RPMI8226 (cell line): ENCODE measurements at places on chromosomes 1 and 21.
A peak's percentile ranks its signal among the peaks of the same experiment; 100 is the strongest.

DNA sequence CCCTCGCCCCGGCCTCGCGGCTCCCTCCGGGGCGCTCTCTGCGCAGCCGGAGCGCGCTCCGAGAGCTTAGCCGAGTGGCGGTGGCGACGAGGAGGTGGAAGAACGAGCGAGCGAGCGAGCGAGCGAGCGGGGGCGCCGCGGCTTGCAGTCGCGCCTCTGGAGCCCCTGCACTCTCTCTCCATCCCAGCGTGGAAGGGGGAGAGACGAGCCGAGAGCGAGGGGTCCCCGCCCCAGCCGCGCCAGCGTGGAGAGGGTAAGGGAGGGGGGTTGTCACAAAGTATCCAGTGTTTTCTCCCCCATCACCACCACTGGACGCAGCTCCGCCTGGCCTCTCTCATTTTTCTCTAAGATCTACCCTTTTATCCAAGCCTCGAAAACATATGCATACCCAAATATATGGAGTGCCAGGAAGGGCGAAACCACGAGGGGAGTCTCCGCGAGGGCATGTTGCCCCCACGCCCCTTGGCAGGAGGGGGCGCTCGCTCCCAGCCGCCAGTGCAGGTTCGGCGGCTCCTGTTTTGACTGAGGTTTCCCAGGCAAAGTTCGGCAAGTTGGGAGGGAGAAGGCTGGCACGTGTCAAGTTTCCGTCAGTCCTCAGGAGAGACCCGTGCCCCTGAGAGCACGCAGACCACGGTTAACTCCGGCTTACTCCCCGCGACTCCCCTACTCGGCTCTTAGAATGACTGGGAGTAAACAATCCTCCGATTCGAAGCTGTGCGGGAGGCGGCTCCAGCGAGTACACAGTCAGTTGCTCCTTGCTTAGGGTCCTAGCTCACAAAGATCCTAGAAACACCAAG lies 569 bp upstream of the DAB1 start:
- no peak for DNase-seq

GRCh38 chr1:81149649-81150325 lies 650.9 kb upstream of the ADGRL2 start:
- no peak for DNase-seq

GRCh38 chr21:27079636-27080240 lies 112.8 kb upstream of the ADAMTS5 start:
- DNase-seq: no peak

DNA sequence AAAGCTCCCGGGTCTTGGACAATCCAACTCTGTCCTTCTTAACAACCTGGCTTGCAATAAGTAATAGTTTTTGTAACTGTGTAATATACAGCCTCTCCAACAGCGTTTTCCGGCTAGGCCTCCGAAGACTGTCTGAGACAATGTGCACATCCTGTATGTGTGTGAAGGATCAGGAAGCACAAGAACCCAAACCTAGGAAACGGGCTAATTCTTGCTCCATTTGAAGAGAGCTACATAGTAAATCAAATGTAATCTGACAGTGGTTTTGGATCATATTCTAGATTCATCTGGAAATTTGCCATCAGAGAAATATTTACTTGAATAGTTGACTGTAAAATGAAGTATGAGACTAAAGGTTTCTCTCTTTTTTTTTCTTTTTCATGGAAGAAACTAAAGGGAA lies 1.2 kb downstream of the GPR52 start:
- DNase-seq: no peak

GRCh38 chr21:38229260-38229877 lies 27.4 kb upstream of the KCNJ15 start:
- no peak for DNase-seq

- DNase-seq: no peak
Measured at GRCh38 chr1:160144921-160145320, 6.5 kb upstream of the ATP1A4 start.

GRCh38 chr21:37009740-37010341 lies 3.3 kb downstream of the RIPPLY3 start:
- peak; percentile 91 for DNase-seq

DNA sequence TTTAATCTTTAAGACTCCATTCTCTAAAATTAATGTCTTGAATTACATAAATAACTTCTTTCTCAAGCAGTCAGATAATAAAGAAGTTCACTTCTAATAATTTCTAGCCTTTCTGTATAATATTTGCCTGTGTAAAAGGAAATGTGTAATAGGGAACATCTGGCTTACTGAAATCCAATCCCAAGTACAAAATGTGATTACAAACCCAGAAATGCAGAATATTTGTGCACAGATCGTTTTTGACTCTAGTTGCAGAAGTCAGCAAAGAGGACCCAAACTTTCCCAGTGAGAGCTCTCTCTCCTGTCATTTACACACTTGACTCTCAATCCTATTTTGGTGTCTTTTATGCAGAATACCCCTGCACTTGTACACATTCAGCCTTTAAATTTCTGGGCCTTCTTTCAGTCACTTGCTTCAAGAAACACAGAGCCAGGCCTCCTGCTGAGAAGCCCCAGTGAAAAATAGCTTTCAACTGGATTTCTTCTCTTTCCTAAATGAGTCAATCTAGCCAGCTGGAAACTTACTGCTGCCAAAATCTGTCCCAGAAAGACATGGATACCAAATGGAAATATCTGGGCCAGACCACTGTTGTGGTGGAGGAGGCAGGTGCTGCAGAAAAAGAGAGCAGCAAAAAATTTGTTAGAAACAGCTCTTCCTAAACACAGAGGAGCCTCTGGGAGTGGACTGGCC lies 68.5 kb upstream of the ADAM30 start:
- DNase-seq: no peak
